Sciatic nerve (tissue), 2 donors: ENCODE measurements at places on chromosomes 2 and 18.

DNA sequence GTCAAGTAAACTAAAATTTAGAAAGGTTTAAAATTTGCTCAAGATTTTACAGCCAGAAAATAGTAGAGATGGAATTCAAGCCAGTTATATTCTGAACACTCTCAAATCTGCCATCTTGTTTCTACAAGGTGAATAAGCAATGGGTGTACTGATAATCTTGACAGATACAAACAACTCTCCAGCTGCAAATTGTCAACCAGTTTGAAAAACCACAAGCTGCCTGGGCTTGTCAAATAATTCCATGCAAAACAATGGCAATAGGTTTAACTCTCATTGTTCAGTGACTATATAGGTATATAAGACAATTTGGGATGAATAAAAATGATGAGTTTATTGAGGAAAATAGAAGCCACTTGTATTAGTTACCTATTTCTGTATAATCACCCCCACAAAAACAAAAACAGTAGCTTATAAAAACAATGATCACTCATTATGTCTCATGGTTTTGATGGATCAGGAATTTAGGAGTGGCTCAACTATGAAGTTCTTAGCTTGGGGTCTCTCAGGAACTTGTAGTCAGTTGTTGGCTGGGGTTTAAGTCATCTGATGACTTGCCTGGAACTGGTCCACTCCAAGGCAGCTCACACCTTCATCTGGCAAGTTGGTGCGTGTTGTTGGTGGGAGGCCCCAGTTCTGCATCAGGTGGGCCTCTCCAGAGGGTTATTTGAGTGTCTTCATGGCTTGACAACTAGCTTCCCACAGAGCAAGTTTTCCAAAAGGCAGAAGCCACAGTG, 12.6 kb upstream of the EVA1A start:
- no peak for DNase-seq

- DNase-seq = no peak
Measured at GRCh38 chr2:75310876-75311275, 111.6 kb upstream of the TACR1 start.

GRCh38 chr2:167750675-167751074, 496.7 kb downstream of the STK39 start:
- DNase-seq = no peak

GRCh38 chr2:207903236-207903635, 122.1 kb downstream of the PLEKHM3 start:
- DNase-seq = no peak

GRCh38 chr2:227720680-227721079, 2.9 kb upstream of the SLC19A3 start:
- no peak for DNase-seq

- DNase-seq = peak; percentile 65
Measured at GRCh38 chr18:67359873-67360838, 156.4 kb downstream of the DSEL start.

DNA sequence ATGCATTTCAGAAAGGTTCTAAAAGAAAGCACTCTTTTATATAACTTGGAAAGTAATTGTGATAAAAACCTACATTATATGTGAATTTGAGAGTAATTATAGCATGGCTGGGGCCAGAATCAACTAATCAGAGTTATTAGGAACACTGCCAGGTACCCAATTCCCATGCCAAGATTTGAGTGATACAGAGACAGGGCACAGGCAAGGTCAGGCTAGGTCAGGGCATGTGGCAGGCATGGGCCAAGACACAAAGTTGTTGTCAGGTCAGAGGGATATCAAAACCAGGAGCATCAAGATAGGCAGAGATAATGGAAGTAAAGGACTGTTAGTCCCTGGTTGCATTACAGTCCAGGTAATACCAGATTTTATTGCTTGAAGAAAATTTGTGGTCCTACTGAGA, 87.4 kb downstream of the MYO3B start:
- DNase-seq = no peak

GRCh38 chr2:45093663-45094062, 84.4 kb upstream of the SIX2 start:
- no peak for DNase-seq

GRCh38 chr18:45324495-45325113, 290.7 kb upstream of the SLC14A2 start:
- DNase-seq = peak; percentile 77

DNA sequence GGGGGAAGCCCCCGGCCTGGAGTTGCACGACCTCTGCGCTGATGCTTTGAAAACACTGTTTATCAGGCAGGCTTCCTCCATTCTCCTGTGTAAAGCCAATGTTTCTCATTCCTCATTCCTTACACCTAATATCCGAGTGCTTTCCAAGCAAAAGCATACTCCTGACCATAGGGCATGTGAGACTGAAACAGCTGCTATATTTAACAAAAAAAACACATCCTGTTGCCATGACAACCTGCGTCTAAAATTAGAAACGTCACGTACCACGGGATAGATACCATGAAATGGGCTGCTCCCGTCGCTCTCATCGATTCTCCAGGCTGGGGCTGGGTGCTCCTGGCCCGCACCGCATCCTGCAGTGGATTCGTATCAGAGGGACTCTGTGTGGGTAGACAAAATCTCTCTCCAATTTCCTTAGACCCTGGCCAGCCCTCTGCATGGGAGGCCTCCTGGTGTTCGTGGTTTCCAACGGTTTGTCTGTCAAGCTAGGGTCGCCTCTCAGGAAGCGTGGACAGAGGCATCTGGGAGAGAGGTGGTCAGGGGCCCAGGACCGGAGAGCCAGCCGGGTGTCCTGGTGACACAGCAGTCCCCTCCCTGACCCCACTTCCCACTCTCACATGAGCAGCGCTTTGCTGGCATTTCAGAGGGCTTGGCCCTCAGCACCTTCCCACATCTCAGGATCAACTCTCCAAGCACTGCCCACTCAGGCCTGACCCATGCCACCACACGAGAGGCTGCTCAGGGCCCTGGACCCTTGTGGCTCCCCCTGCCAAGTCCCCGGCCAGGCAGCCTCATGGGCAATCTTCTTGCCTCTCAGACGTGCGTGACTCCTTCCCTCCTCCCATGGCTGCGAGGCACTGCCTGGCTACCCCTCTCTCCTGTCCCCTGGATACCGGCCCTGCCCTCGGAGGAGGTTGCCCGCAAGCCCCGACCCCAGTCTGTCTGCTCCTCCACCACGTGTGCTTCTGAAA, 268.1 kb downstream of the NDUFA10 start:
- no peak for DNase-seq

- no peak for DNase-seq
Measured at GRCh38 chr2:24214880-24215279, 40.0 kb downstream of the FAM228A start.

DNA sequence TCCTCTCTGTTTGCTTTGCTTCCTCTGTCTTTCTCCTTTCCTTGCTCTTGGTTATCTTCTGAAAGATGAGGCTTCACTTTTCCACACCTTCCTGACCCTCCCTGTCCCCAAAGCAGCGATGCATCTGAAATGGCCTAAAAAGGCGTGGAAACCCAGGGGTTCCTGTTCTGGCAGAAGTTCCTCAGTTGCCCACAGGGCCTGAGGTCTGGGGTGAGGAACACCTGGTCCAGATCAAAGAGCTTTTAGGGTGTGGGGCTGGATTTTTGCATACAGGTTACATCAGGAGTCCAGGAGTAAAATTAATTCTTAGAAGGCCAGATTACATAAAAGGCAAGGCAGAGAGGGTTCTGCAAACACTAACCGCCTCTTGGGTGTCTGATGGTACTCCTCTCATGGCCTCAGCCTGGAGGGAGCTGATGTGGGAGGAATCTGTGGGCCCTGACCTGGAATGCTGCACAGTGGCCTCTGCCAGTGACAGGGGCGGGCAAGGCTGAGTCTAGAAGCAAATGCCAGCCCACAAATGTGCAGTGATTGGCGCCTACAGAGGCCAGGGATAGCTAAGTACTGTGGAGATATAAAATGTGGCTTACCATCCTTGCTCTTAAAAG, 41.8 kb downstream of the INPP4A start:
- no peak for DNase-seq

DNA sequence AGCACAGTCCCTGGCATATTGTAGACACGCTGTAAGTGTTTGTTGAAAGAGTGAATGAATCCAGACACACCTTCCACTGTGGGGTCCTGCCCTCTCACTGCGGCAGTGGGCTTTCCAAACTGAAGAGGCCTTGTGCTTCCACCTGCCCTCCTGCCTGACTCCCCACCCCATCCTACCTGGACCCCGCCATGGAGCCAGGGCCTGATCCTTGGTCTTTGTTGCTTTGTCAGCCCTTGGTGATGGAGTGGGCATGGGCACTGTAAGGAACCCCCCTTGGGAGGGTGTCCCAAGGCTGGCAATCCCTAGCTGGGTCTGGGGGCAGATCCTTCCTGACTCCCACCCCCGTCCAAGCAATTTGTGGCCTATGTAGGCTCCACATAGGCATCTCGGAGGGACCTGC, 33.1 kb downstream of the KLHL29 start:
- no peak for DNase-seq

- no peak for DNase-seq
Measured at GRCh38 chr2:149019768-149020167, 18.7 kb upstream of the LYPD6B start.

DNA sequence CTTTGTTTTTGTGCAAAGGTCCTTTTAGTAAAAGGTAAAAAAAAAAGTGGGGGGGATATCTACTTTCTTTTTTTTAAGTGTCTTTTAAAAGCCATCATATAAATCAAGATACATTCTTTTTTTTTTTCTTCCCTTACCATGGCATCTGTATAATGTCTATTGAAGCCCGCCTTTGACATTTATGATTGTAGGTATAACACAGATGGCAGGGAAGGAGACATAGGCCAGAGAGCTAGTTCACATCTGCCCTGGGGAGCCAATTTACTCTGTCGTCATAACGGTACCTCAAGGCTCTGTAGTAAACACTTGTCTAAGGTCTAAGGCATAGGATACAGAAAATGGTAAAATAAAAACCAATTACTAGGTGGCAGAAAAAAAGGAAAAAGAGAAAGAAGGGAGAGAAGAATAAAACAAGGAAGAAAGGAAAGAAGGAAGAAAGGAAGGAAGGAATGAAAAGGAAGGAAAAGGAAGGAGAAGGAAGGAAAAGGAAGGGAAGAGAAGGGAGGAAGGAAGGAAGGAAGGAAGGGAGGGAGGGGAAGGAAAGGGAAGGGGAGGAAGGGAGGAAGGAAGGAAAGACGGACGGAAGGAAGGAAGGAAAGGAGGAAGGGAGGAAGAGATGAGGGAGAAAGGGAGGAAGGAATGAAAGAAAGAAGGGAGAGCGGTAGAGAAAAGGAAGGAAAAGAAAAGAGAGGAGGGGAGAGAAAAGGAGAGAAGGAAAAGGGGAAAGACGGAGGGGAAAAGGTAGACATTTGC, 343.5 kb downstream of the RBM43 start:
- no peak for DNase-seq

DNA sequence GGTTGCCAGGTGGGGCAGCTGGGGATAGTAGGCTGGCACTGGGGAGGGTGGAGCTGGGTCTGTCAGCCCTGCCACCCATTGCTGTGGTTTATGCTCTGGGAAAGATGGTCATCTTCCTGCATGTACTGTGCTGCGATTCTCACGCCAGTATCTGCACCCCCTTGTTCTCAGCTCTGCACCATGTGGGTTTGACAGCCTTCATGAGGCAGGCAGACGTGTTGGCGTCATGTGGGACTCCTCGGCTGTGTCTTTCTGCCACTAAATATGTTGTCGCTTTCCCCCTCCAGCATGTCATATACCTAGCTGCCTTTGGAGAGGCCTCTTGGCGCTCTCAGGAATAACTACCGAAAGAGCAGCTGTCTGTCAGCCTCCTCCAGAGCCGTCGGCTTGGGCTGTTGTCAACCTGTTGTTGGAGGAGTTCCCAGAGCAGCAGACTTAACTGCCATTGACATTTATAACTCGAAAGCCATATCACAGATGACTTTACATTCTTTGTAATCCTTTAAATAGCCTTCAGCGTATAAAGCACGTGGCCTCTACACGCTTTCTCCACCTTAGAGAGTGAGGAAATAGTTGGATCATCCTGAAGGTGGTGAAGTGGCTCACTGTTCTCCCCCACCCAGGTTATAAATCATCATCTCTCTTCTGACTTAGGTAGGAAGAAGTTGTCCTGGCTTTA, 80.4 kb upstream of the MGAT5 start:
- no peak for DNase-seq

GRCh38 chr2:60554074-60554645, 706 bp upstream of the BCL11A start:
- DNase-seq = peak; percentile 63

DNA sequence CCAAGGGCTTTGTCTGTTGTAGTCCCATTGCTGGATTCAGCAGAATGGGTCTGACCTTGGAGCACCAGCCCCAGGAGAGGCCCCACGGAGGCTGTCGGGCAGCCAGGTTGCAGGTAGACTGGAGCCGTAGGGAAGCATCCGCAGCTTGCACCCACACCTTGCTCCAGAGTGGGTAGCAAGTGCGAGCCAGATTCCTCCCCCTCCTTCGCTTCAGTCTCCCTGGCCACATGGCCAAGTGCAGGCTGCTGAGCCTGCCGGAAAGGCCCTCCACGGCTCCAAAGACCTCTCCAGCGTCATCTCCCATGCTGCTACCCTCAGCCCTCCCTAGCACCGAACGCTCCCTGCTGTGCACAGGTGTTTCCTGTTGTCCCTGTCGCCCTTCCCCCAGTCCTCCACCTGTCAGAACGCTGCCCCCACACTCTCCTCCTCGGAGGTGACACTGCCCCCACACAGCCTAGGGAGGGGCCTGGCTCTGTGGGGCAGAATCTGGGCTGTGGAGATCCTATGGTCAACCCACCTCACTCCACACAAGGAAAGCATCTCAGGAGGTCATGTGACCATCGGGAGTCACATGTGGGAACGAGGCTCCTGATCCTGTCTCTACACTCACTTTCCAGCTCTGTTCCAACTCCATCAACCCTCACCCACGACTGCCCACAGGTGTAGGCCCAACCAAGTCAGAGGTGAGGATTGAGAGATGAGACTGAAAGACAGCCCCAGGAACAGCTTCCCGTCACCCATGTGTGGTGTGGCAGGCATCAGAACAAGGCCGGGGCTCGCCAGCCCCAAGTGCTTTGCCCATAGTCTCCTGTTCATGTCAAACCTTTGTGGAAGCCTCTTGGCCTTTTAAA, 8.3 kb downstream of the KCNF1 start:
- DNase-seq = no peak

DNA sequence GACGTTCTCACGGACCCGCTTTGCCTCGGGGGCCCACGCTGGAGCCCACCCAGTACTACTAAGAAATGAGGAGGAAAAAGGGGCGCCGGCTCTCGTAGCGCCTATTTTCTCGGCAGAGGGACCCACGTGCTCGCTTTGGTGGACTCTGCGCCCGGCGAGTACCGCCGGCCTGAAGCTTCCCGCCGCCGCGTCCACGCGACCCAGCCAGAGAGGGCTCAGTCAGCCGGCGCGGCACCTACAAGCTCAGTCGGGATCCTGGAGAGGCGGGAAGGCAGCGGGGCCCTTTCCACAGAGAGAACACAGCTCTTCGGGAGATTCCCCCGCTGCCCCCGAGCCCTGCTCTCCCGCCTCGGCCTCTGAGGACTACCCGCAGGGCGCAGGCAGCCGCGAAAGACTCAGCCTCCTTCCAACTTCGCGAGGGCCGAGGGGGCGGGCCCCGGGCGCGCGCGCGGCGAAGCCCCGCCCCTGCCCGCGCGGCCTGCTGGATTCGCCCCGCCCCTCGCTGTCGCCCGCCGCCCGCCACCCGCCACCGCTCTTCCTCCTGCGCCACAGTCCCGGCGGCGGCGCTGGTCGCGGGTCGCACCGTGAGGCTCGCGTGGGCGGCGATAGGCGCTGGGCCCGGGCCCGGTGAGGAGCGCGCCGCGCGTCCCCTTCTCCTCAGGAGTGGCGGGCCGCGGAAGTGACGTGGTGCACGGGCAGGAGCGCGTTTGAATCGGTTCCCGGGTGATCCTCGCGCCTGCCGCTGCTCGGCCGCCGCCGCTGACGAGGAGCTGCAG, at the start of gene SMCHD1:
SMCHD1 (plus strand) TSS at position 549 of the 776 bp plus-strand sequence. CDS start 350 bp downstream, outside the sequence.
- DNase-seq = peak; percentile 93

- no peak for DNase-seq
Measured at GRCh38 chr2:210086292-210086691, 83.9 kb downstream of the RPE start.
